ENCODE measurements at places on chromosomes 12 and 14.

DNA sequence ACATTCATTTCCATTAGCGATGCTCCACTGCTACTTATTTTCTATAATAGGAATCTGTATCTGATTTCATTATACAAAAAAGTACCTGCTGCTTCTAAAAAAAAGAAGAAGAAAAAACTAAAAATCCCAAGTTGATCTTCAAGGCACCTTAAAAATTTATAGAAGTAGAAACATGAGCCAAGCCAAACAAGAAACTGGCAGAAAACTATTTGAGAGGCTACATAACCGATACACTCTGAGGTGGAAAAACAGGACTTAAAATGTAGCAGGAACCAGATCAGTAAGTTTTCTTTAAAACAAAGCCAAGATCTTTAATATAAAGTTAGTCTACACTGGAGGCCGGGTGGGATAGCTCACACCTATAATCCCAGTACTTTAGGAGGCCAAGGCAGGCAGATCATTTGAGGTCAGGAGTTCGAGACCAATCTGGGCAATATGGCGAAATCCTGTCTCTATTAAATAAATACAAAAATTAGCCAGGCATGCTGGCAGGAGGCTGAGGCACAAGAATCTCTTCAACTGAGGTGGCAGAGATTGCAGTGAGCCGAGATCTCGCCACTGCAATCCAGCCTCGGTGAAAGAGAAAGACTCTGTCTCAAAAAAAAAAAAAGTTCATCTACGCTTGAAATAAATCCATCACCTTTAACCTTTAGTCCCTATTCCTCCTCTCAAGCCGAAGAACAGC, 278.6 kb downstream of the MED13L start:
- DNase-seq = no peak

GRCh38 chr12:3269594-3269993, 192.4 kb downstream of the TSPAN9 start:
- DNase-seq = no peak

- DNase-seq = no peak
Measured at GRCh38 chr14:35243956-35244355, 48.2 kb upstream of the PSMA6 start.

DNA sequence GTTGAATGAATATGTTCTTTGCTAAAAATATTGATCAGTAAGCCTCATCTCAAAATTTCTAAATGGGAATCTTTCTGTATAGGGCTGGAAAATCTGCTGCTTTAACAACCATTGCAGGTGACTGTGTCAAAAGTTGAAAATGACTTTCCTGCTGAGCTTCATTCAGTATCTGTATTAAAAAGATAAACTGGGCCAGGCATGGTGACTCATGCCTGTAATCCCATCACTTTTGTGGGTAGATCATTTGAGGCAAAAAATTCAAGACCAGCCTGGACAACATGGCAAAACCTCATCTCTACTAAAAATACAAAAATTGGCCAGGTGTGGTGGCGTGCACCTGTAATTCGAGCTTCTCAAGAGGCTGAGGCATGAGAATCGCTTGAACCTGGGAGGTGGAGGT, 213.7 kb upstream of the SYT10 start:
- DNase-seq = no peak

DNA sequence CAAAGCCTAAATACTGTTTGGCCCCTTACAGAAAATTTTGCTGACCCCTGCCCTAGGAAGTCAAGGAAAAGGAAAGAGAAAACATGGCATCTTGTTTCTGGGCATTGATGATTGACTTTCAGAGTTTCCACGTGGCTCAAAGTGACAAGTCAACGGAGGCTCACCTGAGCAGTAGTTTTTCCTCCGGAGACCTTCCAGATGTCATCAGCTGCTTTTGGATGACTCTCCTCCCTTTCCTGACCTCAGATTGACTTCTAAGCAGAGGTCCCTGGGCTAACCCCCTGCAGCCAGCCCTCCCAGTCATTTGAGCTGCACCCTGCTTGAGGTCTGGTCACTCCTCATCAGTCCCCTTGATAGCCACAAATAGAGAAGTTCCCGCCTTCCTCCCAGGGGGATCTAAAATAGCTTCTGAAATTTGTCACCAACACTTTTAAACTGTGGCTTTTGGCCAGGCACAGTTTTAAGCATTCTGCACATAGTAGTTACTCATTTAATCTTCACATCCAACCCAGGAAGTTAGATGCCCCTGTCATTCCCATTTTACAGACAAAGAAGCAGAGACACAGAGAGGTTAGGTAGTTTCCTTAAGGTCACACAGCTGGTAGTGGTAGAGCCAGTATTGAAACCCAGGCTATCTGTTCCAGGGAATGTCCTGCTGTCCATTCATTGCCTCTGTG, 143.4 kb downstream of the CHST11 start:
- no peak for DNase-seq

GRCh38 chr12:119341988-119342387, 7.5 kb downstream of the CCDC60 start:
- no peak for DNase-seq

GRCh38 chr12:84969226-84969625, 56.6 kb upstream of the SLC6A15 start:
- no peak for DNase-seq

- DNase-seq = no peak
Measured at GRCh38 chr12:76101739-76102385, 17.4 kb upstream of the NAP1L1 start.

- DNase-seq = no peak
Measured at GRCh38 chr12:6612652-6613014, 5.5 kb upstream of the CHD4 start.

- DNase-seq = no peak
Measured at GRCh38 chr12:29081101-29081500, 68.0 kb upstream of the FAR2 start.

GRCh38 chr12:109495012-109495411, 17.6 kb downstream of the UBE3B start:
- no peak for DNase-seq

GRCh38 chr12:109948368-109948767, 47.8 kb downstream of the GIT2 start:
- DNase-seq = no peak

DNA sequence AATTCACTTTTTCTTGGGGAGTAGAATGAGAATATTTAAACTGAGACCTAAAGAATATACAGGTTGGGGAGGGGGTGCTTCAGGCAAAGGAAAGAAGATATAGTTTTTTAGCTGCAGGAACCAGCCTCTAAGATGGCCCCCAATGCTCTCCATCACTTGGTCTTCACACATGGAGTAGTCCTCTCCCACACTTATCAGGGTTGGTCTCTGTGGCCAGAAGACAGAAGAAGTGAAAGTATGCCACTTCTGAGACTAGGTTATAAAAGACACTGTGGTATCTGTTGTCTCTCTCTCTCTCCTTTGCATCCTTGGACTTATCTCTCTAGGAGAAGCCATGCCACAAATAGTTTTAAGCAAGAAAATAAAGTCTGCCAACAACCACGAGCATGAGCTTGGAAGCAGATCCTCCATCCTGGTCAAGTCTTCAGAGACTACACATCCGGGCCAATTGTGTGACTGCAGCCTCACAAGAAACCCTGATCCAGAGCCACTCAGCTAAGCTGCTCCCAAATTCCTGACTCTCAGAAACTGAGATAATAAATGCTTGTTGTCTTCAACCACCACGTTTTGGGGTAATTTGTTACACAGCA, 18.0 kb downstream of the PUS7L start:
- no peak for DNase-seq

DNA sequence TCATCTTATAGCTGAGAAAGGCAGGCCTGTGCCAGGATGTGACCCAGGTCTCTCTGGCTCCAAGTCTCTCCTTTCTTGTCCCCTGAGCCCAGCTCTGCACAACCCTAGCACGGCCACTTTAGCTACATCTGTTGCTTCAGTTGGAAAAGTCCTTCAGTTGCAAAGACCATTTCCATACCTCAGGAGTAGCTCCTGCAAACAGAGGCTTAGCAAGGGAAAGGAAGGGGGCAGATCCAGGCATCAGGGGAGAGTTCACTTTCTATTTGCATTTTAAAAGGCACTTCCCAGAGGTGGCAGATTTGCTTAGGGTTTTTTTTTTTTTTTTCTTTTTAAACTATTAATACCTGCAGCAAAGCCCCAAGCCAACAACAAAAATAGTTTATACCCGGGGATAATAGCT, 3.0 kb upstream of the PITPNM2 start:
- DNase-seq = no peak

- no peak for DNase-seq
Measured at GRCh38 chr12:83052890-83053541, 366.3 kb downstream of the TMTC2 start.

DNA sequence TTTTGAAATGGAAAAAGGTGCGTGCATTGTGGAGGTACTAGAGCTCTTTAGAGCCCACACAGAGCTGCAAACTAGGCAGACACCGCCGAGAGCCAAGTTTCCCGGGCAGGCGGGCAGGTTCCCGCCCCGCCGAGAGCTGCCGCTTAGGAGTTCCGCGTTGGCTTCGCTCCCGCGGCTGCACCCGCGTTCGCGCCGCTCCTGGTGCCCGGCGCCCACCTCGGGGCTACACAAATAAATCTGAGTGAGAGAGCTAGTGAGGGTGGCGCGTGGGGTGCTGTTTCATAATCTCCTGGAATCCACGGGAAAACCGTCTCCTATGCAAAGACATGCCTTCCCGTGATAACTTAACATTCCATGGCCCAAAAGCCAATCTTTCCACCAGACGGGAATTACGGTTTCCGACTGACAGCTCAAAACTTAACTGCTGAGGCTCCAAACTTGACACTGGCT, 645 bp downstream of the KITLG start:
- no peak for DNase-seq

DNA sequence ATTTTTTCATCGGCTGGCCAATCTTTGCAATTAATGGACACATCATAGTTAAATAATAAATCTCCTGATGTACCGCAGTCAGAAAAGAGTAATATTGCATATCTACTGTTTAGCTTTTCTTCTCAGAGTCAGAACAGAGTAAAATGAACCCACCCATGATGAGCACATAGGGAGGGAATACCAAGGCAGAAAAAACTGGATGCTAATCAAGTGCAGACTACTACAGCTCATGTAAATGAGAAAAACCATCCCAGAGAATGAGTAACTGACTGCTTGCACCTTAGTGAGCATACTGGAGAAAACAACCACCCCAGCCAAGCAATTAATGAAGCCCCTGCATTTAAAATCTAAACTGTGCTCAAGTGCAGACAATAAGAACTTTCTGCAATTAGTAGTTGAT, 483.7 kb downstream of the MDGA2 start:
- no peak for DNase-seq

DNA sequence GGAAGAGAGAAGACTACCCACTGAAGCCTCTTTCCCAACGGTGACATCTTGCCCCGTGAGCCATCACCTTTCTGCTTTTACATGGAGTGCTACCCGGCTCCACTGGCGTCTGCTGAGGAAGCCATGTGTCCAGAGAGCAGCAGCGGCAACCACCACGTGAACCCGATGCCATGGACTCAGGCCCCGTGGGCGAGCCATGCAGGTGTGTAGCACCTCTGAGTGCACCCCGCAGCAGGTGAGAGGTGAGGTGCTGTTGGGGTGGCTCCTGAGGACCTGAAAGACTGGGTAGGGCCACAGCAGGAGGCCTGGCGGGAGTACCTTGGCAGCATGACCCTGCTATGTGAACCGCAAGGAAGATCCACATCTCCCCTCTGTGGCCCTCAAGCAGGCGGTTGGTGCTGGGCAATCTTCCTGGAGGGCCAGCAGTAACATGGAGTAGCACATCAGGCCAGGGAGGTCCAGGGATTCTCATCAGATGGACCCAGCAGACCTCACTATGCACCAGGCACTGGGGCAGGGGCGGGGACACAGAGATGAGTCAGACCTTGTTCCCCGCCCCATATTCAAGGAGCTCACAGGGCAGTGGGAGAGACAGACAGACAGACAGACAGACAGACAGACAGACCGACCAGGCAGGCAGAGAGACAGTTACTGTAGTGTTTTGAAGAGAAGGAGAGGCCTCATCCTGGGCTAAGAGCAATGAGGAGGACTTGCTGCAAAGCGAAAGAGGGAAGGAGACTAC, 129.6 kb downstream of the PAPOLA start:
- DNase-seq = no peak

GRCh38 chr12:114916124-114916523, 232.1 kb upstream of the TBX3 start:
- DNase-seq = no peak

Measured in NK-92 treated with Interleukin-12 subunit alpha and Interleukin-12 subunit beta, amount 100 ng/mL, for 24 hours (cell line).